ENCODE measurements at places on chromosomes 11 and 22. TPM values are rescaled to one million over a fixed set of nuclear protein-coding genes. Genes with fewer than 3 reads are reported as not detected.

The CHRDL2 gene
- not detected for total RNA-seq

The CD3E gene
- not detected for total RNA-seq

The TIMP3 gene
- total RNA-seq: 31.6 TPM

The CHADL gene
- 1.4 TPM for total RNA-seq

The RAB38 gene
- total RNA-seq: 3.4 TPM

The SULT4A1 gene
- not detected for total RNA-seq

The EIF4G2 gene
- total RNA-seq: 596 TPM

The CST6 gene
- not detected for total RNA-seq

The PKNOX2 gene
- 0.37 TPM for total RNA-seq

The YPEL4 gene
- total RNA-seq: 0.66 TPM

The SLN gene
- total RNA-seq: not detected

The NECTIN1 gene
- total RNA-seq: 3.4 TPM

The SCGB1D2 gene
- total RNA-seq: not detected

The SOX10 gene
- total RNA-seq: not detected

The IGLL1 gene
- not detected for total RNA-seq
